ENCODE measurements at places on chromosomes 7 and 10.

- DNase-seq, result no peak
Measured at GRCh38 chr10:103695584-103696005, 159.8 kb downstream of the SH3PXD2A start.

DNA sequence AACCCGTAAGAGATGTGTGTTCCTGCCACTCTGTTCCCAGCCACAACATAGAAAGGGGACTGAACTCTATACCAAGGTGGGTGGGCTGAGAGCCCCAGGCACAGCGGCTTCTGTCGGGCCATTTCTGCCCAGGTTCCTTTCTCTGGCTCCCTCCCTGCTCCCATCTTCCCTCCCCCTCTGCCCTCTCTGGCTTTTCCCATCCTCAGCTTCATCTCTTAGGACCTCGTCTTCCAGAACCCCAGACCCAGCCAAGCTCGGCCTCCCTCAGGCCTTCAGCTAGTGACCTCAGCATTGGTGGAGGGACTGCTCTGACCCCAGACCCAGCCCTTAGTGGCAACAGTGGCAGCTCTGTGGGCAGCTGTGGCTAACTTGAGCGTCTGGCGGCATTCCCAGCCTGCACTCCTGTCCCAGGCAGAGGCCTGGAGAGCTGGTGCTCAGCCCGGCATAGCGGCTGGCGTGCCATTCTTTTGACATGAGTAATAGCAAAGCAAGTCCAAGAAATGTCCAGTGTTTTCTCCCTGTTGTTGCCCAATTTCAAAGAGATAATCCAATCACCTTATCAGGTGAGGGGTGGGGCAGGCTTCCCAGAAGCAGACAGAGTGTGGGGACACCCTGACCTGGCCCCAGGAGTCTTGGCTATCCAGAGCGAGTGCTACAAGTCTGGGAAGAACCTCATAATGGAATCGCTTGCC, 15.9 kb downstream of the PTPRE start:
- DNase-seq, result no peak

GRCh38 chr10:53395449-53395848, 622.9 kb upstream of the MBL2 start:
- no peak for DNase-seq

GRCh38 chr7:43492896-43493295, 90.0 kb upstream of the STK17A start:
- no peak for DNase-seq

GRCh38 chr7:156732091-156732625, 91.6 kb downstream of the RNF32 start:
- no peak for DNase-seq

GRCh38 chr7:2383543-2384274, 19.7 kb upstream of the CHST12 start:
- DNase-seq, result no peak

DNA sequence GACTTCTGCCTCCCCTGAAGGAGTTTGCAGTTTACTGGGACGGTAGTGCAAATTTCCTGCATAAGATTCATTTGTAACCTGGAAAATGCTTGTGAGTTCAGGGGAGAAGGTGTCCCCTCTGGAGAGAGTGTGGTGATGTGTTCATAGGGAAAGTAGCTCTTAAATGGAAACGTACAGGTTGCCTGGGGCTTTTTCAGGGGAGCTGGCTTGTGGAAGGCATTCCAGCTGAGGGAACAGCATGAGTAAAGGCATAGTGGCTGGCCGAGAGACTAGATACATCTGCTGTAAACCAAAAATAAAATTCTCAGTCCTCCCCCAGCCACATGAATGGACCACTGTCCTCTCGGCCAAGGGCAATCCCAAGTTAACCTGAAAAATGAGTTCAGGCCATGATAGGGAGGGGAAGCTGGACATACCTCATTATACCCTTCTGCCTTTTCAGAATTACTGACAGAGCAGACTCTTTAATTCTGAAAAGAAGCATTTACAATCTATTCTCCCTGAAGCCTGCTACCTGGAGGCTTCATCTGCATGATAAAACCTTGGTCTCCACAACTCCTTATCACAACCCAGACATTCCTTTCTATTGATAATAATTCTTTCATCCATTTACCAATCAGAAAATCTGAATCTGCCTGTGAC, 123.7 kb downstream of the GALNT17 start:
- DNase-seq, result no peak

- no peak for DNase-seq
Measured at GRCh38 chr10:76882245-76882644, 755.4 kb downstream of the KCNMA1 start.

DNA sequence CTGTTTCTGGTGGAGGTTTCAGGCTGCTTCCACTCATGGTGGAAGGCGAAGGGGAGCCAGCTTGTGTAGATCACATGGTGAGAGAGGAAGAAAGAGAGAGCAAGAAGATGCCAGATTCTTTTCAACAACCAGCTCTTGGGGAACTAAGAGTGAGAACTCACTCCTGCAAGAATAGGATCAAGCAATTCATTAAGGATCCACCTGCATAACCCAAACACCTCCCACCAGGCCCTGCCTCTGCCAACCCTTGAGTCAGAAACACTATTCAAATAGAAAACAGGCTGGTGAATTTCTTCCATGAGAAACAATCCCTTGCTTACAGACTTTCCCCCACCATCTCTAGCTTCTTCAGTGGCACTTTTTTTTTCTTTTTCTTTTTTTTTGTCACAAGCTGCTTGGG, 317.2 kb downstream of the GPR158 start:
- no peak for DNase-seq

DNA sequence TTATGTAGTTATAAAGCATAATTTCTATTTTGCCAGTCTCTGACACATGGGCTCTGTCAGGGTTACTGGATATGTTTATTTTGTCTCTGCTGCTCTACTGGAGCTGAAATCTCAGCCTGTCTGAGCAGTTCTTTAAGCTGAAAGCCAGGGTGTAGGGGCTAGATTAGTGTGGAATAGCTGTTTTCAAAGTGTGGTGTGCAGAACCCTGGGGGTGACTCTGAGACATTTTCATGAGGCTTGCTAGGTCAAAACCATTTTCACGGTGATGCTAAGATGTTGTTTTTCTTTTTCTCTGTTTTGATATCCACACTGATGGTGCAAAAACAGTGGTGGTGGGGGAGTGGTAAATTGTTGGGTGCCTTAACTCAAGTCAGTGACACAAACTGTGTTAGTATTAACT, 45.5 kb downstream of the CREM start:
- DNase-seq, result no peak

DNA sequence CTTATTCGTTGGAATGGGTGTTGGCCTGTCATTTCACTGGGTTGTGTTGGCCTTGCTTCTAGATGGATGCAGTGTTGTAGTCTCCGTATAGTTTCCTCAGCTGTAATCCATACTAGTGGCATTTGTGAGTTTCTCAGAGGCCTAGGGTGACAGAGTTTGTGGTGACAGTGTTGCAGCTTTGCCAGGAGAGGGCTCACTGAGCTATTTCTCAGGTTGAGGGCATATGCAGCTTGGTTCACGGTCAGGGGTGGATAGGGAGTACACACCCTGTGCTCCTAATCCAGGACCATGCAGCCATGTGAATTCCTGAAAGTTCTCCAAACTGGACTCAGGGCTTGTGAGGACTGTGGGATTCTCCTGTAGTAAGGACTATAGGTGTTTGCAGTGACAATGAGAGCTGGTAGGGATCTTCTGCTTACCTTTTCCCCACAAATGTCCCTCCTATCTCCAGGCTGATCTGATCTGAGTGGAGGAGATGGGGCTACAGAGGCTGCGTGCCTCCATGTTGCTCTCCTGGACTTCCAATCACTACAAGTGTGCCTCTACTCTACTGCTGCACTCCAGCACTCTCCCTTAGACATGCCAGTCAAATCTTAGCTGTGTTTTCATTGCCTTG, 229.0 kb downstream of the STK31 start:
- no peak for DNase-seq

GRCh38 chr10:101775273-101776160, at the start of gene FGF8:
FGF8 (minus strand) TSS chr10:101776114; CDS start chr10:101775900, 214 bp downstream.
- DNase-seq, result no peak

- no peak for DNase-seq
Measured at GRCh38 chr7:120793213-120793936, 64.6 kb downstream of the TSPAN12 start.

DNA sequence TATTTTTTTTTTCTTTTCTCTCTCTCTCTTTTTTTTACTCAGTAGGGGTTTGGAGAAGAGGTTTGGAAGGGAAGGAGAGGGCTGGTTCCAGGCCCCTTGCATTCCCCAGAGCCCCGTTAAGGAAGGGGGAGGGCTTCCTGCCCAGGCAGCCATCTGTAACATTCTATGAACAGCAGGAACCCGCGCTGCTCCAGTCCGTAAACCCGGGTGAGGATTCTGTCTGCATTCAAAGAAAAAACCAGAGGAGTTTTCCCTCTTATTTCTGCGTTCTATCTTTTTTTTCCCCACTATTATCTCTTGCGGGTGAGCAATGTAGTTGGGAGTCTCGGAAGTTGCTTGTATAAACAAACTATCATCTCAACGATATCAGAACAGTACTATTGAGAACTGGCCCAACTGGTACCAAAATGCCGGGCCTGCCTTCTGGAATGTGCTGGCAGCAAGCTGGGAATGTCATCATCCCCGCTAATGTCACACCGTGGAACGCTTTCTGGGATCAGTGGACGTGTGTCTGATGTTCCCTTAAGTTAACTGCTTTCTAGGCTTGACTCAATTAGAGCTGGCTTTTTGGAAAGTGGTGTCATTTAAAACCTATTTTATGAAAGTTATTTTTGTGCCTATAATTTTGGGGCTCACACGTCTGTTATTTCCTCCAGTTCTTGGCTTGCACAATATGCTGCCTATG, 153.1 kb upstream of the MEOX2 start:
- DNase-seq, result no peak

- DNase-seq, result no peak
Measured at GRCh38 chr7:94231305-94231704, 163.4 kb upstream of the COL1A2 start.

DNA sequence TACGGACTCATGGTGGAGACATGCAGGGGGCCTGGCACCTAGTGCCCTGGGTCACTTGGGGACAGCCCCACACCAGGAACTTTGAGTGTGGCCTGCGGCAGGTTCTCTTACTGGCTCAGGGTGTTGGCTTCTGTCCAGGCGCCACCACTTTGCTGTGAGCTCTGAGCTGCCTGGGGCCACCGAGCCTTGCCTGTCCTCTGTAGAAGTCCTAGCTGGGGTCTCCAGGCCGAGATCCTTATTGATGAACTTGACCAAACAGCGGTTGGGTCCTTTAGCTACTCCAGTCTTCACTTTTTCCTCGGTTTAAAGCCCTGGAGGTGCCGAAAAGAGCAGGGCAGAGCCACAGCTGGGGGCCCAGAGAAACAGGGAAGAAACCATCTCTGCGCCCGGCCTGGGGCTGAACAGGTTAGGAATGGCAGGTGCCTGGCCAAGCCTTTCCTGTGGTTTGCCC, 41.3 kb downstream of the ZNF467 start:
- no peak for DNase-seq

DNA sequence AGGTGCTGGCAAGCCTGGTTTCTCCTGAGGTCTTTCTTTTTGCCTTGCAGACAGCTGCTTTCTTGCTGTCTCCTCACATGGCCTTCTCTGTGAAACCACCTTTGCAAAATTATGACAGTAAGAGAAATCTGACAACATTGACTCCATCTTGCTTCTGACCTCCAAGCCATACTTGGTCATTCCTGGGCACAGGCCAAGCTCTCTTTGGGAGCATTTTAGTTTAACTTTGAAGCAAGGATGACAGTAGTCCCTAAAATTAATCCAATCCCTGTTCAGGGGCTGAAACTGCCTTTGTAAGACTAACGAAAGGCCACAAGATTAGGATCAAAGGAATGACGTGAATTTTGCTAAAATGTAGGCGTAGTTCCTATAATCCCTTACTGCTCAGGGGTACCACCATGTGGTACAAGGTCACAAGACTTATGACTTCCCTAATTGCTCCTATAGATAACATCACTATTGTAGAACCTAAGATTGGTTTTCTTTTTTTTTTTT, 25.1 kb upstream of the NRBF2 start:
- DNase-seq, result no peak

DNA sequence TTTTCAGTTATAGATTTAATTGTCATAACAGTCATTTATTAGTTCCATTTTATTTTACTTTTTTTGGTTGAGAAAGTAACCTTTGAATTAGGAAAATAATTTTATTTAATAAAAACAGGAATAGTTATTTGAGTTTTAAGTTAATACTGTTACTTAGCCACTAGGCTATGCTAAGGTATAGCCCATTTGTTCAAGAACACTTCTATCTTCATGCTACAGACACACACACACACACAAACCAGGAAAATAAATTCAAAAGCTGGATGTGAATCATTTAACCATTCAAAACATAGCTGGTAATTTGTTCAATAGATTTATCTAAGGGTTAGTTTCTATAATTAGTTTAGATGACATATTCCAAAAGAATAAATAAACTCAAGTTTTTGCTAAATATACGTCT, 148.4 kb downstream of the RNF133 start:
- DNase-seq, result no peak

DNA sequence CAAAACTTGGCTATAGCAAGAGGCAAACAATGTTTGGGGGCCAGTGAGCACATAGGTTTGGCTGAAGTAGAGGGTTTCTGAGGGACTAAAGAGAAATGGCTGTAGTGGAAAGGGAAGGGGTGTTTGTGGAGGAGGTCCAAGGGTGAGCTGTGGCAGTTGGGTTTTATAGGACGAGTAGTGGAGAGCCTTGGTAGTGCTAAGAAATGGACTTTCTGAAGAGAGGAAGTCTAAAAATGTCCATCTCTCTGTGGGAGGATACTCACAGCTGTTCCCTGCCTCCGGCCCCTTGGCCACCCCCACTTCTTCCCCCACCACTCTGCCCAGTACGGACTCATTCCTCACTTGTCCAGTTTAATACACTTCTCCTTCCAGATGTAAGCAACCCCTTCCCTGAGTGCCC, 64.3 kb downstream of the ZNF22 start:
- DNase-seq, result no peak

GRCh38 chr10:35492386-35493195, 112.5 kb upstream of the GJD4 start:
- DNase-seq, result no peak

DNA sequence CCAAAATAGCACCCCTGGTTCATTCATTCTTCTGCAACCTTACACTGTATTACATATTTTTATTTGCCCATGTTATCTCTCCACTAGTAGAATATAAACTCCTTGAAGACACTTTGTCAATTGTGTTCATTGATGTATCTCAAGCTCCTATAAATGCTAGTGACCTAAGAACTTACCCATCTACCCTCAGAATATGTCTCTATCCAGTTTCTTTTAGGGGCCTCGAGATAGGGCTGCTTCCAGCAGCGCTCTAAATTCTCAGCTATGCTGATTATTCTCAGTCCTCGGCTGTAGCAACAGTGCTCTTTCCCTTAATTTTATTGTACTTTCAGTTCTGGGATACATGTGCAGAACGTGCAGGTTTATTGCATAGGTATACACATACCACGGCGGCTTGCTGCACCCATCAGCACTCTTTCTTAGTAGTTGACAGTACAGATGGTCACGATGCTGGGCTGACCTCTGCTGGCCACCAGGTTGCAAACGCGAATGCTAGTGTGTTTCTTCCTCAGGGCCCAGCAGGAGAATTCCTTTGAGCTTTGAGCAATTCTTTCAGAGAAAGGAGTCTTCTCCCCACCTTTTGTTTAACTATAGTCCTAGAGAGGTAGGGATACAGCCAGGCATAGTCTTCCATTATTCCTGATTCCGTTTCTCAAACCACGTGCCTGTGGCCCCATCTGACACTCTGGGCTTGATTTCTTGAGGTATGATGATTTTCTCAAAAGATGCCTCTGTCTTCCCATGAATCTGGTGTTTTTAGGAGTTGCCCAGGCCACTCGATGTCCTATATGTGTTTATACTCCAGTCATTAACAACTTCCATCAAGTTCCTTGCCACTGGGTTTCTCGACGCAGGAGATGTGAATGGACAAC, 49.1 kb upstream of the CDC14C start:
- no peak for DNase-seq
